ENCODE measurements at places on chromosomes 6 and 20.

- DNase-seq = peak; percentile 82
Observed at GRCh38 chr6:97947841-97948240, 664.8 kb upstream of the MMS22L start.

DNA sequence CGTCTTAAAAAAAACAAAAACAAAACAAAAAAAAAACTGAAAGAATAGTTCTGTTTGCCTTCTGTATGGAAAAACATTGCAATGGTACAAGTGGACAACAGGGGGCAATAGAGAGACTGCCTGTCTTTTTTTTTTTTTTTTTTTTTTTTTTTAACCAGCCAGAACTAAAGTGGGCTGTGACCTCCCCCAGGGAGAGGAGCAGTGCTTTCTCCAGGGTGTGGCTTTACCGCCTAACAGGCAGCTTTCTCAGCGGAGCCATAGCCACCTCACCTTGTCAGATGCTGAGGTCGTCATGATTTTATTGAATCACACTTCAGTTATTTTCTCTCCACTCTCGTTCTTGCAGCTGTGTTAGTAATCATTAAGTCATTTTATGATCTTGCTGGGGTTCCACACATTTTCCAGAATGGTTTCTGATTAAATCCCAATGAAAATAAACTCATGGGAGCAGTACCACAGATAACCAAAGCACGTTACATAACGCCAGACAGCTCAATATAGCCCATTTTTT is 78.4 kb downstream of the GMPR start:
- peak; percentile 83 for DNase-seq

DNA sequence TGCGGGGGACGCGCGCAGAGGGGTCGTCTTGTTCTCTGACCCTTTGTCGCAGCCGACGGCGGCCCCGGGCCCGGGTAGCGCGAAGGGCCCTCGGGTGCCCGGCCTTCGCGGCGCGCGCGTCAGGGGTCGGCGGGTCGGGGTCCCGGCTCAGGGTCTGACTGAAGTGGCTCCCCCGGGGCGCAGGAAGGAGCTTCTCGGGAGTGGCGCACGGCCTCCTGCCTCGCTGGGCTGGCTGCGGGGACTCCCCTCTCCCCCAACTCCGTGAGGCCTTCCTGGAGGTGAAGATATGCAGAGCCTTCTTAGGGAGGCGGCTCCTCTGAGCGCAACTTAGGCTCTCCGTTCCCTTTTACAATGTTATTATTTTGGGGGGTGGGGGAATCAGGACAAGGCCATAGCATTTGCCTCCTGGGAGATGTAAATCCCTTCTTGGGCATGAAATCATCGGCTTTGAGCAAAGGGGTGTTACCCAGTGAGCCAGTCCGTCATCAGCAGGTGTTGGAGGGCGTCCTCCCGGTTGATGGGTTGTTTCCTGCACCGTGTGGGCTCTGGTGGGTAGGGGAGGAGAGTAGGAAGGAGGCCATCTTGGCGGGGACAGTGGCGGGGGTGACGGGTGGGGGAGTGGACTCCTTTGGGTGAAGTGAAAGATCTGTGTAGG is 523 bp downstream of the CDS2 start:
- peak; percentile 86 for DNase-seq

DNA sequence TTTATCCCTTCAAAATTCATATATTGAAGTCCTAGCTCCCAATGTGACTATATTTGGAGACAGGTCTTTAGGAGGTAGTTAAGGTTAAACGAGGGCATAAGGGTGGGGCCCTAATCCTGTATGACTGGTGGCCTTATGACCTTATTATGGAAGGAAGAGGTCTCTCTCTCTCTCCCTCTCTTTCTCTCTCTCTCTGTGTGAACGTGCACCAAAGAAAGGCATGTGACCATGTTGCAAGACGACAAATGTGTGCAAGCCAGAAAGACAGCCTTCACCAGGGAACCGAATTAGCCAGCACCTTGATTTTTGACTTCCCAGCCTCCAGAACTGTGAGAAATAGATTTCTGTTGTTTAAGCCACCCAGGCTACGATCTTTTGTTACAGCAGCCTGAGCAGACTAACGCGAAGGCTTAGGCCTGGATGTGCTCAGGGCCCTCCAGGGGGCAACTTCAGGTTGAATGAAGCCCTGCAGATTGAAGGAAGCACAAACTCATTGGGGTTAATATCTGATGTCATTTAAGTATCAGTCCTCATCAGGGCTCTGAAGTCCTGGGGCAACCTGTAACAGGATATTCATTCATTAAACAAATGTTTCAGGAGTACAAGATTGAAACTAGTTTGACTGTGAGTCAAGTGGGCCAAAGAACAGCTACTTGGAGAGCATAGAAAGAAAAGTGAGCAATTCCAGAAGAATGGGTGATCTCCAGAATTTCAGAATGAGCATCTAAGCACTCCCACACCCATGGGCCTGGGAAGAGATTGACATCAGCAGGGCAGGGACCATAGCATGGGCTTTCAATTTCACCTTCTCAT is 157.4 kb upstream of the TNFAIP3 start:
- DNase-seq = no peak

- DNase-seq = no peak
Observed at GRCh38 chr6:163999475-164000125, 585.1 kb downstream of the QKI start.

DNA sequence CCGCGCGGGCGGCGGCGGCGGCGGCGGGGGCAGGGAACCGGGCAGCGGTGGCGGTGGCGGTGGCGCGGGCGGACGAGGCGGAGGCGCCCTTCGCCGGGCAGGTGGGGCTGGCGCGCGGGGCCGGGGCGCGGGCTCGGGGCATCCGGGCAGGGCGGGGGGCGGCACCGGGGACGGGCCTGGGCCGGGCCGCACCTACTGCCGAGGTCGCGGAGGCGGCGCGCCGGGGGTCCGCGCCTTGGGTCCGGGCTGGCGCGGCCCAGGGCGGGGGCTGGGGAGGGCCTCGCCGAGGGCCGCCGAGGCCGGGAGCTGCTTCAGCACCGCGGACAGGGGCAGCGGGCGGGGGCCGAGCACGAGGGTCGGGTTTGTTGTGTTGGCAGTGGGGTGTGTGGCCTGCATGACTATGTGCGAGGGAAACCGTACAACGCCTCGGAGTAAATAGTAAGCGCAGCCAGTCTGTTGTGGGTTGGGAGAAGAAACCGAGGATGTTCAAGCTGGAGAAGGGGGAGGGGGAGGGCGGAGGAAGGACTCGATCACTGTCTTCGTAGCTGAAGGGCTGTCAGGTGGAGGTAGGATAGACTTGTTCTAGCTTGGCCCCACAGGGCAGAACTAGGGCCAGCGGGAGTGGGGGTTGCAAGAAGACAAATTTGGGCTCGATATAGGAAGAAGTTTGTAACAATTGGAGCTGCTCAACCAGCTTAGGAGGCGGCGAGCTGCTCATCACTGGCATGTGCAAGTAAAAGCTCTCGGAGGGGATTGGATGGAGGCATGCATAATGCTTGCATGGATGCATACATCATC is 593 bp downstream of the MMP24 start:
- peak; percentile 78 for DNase-seq

DNA sequence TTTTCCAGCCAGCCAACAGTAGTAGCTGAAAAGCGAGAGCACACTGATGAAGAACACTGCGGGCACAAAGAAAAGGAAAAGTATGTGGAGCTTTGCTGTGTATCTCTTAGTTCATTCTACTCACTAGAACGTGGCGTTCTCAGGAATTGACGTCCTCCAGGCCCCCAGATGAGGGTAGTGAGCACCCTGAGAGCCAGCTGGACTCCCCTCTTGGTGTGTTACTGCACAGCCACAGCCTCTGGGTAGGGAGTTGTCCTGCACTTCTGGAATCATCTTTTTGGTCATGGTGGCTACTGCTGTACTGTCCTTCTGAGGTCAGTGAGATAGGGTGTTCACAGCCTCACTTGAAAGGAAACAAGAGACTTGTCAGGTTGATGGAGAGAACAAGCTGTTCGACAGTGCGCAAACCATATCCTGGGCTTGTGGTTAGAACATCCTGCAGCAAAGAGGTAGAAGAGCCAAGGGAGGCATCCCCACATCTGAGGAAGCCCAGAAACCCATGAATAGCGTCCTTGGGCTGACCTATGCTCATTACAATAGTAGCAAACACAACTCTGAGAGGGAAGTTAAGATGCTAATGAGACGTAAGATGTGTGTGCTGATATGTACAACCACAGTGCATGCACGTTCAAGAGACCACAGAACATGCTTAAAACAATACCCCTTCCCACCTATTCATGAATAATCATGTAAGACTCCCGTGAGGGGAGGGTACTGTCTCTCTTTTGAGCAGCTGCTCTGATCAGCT is 14.6 kb upstream of the HLA-F start:
- DNase-seq = no peak

DNA sequence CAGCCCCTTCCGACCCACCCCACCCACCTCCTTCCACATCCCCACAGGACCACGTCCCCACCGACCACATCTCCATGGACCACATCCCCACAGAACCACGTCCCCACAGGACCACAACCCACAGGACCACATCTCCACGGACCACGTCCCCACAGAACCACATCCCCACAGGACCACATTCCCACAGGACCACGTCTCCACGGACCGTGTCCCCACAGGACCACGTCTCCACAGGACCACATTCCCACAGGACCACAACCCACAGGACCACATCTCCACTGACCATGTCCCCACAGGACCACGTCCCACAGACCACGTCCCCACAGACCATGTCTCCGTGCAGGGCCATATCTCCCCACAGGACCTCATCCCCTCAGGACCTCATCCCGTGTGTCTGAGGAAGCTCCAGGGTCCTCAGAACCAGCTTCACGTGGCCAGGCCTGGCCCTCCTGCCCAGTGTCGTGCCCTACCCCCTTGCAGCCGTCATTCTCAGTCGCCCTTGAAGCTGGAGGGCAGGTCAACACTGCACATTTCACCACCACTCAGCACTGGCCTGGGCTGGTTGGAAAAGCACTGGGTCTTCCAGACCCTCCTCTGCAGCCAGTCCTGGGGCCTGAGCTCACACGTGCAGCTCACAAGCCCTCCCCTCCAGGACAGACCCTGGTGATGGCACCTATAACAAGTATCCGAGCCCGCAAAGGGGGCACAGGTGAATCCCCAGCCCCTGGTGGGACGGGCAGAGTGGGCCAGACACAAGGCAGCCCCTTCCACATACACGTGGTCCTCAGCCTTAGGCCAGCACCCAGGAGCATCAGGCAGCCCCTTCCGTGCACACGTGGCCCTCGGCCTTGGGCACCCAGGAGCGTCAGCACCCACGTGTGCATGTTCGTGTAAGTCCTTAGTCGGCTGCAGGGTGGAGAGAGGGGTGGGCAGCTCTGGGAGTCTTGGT is 3.9 kb downstream of the CHRNA4 start:
- DNase-seq = no peak
